ENCODE measurements at places on chromosomes 2 and 18. TPM values are rescaled to one million over a fixed set of nuclear protein-coding genes. Genes with fewer than 3 reads are reported as not detected.

DNA sequence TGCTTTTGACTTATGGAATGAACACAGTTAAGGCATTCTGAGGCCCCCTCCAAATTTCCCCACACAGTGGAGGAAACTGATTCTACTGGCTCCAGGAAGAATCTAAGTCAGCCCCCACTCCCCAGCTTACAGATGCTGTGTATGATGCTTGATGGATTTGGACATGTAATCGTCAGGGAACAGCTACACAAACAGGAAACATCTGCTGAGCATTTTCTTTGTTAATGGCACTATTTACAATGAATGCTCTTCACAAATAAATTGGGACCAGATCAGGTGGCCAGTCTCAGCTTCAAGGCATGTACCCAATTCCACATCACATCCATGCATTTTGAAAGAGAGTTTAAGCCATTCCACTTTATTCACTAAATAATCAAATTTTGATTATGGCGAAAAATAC is 562.3 kb downstream of the SOX11 start:
- no peak overlapping the region for H3K4me3 ChIP-seq
- no peaks in the 10 kb centered on the region for H3K27me3 ChIP-seq
- H3K36me3 ChIP-seq, result no peaks in the 10 kb centered on the region
- no peak overlapping the region for H3K27ac ChIP-seq

GRCh38 chr2:66573416-66573815 is 138.5 kb downstream of the MEIS1 start:
- DNase-seq, result no peak
- no peaks in the 10 kb centered on the region for H3K36me3 ChIP-seq
- H3K27ac ChIP-seq, result no peak overlapping the region
- no peak overlapping the region for H3K4me3 ChIP-seq
- H3K27me3 ChIP-seq, result peaks cover 40% of the 10 kb centered on the region

The CD207 gene
- total RNA-seq, result not detected

GRCh38 chr2:112683550-112684414 is 37.0 kb upstream of the NT5DC4 start:
- H3K27ac ChIP-seq, result no peak overlapping the region
- no peaks in the 10 kb centered on the region for H3K36me3 ChIP-seq
- H3K27me3 ChIP-seq, result no peaks in the 10 kb centered on the region
- no peak overlapping the region for H3K4me3 ChIP-seq
- DNase-seq, result no peak
- H3K4me1 ChIP-seq, result peaks cover 5% of the 10 kb centered on the region

DNA sequence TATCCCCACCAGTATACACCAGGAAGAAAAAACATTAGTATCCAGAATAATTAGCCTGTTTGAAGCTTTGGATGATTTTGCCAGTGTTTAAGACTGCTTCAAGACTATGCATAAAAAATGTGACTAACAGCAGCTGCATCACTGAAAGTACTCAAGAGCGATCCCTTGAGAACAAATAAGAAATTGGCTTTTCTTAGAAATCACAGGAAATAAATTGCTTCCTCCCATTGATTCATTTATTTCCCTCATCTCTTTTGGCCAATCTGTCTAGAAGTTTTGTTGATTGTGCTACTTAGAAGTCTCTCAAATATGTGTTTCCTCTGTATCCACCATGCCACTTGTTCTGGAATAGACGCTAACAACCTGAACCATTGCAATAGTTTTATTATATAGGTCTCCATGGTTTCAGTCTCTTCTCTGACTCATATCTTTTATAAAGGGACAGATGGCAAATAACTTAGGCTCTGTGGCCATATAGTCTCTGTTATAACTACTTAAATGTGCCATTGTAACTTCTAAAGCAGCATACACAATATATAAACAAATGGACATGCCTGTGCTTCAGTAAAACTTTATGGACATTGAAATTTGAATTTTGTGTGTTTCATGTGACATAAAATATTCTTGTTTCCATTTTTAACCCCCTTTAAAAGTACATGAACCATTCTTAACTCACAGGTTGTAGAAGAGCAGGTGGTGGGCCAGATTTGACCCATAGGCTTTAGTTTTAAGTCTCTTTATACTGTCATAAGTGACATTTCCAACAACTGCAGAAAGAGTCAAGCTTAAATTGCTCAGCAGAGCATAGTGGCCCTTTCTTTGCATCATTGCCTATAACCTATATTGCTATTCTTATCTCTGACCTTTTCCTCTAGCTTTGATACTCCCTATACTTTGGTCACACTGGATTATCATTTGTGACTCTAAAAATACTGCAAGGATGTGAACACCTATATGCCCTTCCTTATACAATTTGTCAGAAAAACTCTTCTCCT is 123.9 kb downstream of the MC4R start:
- DNase-seq, result no peak
- H3K4me3 ChIP-seq, result no peak overlapping the region
- no peaks in the 10 kb centered on the region for H3K36me3 ChIP-seq
